ENCODE measurements at places on chromosomes 4 and X.

DNA sequence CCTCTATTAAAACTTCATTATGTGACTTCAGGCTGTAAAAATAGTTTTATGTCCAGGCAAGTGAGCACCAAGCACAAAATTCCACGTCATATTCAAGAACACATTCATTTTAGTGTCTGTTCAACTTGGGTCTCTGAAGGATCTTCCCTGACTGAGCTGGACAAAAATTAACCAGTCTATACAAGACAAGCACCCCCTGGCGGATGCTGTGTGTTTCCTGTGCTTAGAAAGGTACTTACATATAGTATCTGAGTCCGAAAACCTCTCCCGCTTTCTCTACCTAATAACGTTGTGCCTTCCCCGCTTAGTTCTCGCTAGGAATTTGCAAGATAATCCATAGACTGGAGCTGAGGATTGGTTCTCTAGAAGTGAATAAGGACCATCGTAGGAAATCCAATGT is 2214.5 kb upstream of the TENM3 start:
- DNase-seq = peak; percentile 55

DNA sequence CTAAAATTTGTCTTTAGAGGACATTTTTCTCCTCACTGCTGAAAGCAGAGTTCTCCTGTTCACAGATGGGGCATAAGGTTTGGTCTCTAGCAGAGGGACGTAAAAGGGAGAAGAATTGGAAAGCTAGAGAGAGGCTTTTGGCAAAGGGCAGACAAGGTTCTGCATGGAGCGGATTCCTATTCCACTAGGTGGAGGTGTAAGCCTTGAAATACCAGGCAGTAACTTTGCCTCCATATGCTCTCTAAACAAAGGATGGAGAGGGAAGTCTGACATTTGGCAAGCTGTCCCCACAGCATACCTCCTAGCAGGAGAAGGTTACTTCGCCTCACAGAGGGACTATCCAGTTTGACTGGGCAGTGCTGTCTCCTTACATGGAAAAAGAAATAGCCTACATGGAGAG is 174.7 kb downstream of the DACH2 start:
- DNase-seq = no peak

DNA sequence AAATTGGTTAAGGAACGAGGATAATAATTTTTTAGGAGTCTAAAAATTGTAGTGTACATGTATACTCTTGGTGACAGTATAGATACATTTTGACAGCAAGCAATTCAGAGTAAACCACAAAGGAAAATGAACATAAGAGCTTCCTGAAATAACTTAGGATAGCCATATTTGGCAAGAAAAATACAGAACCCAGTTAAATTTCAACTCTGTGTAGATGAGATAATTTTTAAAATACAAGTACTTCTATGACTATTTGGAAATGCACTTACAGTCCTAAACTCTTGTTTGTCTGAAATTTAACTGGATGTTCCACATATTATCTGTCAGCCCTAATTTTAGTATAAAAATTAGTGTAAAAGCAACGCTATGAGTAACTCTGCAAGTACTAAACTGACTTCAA is 124.4 kb upstream of the PCDH18 start:
- DNase-seq = no peak

GRCh38 chr4:762211-763190 is 56.9 kb downstream of the PCGF3 start:
- DNase-seq = no peak

DNA sequence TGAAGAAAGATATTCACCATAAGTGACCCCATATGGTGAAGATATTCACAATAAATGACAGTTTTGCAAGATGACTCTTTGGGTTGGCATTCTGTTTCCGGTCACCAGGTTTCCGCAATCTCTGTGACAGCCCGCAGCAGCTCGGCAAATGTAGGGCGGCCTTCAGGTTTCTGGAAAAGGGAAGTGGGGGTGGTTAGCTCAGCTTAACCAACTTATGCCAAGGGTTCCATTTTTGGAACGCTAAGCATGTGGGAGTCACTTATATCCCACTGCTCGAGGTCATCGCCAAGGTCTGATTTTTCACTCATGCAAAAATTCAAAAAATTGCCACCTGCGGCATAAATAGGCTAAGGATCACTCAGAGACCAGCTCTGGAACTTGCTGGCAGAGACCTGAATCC is 51.0 kb downstream of the NIPAL1 start:
- DNase-seq = no peak

DNA sequence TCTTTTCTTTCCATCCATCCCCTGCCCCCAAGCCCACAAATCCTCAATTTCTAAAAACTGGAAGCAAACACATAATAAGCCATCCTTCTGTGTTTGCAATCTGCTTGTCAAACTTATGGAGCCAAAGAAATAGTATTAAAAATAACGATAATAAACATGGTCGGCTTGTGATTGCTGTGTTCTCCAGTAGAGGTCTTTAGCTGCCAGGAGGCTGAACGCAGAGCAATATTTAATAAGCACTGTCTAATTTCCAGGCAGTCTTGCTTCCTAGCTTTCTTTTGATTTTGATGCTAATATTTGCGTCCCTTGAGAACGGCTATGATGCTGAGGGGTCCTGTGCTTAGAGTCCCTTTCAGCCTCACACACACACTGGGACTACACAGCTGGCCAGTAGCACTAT is 3.2 kb upstream of the HELT start:
- peak; percentile 6 for DNase-seq

DNA sequence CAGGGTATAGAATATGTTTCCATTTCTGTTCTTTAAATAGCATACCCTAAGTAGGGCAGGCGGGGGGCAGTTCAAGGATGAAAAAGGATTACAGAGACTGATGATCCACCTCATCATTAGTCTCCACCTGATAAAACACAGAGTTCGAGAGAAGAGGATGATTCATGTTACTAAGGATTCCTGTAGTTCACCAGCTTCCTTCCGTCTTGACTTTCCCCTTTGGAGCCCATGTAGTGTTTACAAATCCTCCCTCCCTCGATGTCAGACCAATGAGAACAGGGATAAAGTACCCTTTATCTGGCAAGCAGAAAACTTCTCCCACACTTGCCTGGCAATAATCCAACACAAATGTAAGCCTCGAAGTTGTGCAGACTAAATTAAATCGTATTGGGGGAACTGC is 526.3 kb upstream of the FAM241A start:
- DNase-seq = peak; percentile 70

- peak; percentile 62 for DNase-seq
Measured at GRCh38 chr4:73653695-73654106, 33.5 kb upstream of the RASSF6 start.

DNA sequence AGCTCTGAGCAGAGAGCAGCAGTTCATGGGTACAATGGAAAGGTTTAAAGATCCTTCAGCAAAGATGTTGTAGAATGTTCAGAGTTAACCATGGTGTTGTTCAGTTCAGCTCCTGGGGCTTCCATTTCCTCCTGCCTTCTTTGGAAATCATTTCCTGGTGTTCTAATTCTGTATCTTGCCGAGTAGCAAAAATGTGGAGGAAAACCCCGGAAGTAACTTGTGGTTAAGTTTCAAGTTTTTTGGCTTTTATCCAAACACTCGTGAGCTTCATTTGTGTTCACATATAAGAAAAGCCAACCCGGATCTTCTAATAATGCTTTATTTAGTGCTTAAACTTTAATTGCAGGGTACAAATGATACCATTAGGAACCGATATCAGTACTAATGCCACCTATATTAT is 33.6 kb upstream of the ARX start:
- DNase-seq = no peak

- DNase-seq = no peak
Measured at GRCh38 chr4:173801361-173801760, 271.3 kb upstream of the HAND2 start.

DNA sequence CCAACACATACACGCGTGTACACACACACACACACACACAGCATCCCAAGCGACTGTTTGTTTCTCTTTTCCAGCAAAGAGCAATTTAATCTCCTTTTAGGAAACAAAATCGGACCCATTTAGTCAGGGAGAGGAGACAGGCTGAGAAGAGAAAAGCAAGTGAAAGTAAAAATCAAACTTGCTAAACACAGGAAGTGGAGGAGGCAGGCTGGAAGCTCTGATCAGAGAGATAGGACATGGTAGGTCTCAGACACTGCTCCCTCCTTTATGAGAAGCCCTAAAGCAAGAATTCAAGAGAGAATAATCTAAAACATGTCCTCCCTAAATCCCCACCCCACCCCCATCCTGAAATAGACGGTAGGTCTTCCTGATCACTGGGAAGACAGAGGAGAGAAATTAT is 62.3 kb downstream of the GPC3 start:
- DNase-seq = no peak

GRCh38 chr4:91258326-91258725 is 1045.4 kb upstream of the GRID2 start:
- no peak for DNase-seq

- no peak for DNase-seq
Measured at GRCh38 chr4:6894528-6895498, 14.8 kb upstream of the TBC1D14 start.

- peak; percentile 96 for DNase-seq
Measured at GRCh38 chr4:176443117-176443516, 123.4 kb downstream of the SPCS3 start.

- peak; percentile 92 for DNase-seq
Measured at GRCh38 chr4:123986268-123986798, 589.7 kb downstream of the SPRY1 start.
